ENCODE measurements at places on chromosomes 1 and 21.

DNA sequence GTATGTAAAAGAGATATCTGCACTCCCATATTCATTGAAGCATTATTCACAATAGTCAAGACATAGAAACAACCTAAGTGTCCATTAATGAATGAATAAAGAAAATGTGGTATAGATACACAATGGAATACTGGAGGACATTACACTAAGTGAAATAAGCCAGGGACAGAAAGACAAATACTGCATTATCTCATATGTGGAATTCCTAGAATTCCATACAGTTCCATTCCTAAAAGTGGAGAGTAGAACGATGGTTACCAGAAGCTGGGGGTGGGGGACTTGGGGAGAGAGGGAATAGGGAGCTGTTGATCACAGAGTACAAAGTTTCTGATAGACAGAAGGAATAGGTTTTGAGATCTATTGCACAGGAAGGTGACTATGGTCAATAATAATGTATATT is 7.4 kb downstream of the TMED5 start:
- DNase-seq = no peak

GRCh38 chr1:220809704-220810103 is 23.0 kb downstream of the MTARC1 start:
- DNase-seq = no peak

DNA sequence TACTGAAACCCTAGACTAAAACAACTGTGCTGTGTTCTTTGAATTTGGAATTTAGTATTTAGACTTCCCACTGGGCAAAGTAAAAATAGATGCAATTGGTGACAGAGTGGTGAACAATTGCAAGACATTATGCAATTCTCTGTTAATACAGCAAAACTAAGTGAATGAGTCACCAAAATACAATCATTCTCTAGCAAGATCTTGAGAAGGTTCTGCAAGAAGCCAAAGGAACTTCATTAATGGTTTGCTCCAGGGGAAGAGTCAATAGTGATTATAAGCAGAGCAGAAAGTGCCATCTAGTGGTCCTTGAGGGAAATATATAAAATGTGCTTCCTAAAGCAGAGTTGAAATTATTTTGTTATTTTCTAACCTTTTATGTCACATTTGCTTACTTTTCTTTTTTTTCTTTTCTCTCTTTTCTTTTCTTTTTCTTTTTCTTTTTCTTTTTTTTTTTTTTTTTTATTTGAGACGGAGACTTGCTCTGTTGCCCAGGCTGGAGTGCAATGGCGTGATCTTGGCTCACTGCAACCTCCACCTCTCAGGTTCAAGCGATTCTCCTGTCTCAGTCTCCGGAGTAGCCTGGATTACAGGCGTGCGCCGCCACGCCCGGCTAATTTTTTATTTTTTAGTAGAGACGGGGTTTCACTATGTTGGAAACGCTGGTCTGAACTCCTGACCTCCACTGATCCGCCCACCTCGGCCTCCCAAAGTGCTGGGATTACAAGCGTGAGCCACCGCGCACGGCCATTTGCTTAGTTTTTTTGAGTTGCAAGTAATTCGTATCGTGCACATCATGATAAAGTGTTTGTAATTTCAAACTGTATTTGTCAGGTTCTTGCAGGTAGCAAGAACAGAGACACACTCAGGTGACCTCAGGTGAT is 99.2 kb downstream of the CTH start:
- peak; percentile 77 for DNase-seq

DNA sequence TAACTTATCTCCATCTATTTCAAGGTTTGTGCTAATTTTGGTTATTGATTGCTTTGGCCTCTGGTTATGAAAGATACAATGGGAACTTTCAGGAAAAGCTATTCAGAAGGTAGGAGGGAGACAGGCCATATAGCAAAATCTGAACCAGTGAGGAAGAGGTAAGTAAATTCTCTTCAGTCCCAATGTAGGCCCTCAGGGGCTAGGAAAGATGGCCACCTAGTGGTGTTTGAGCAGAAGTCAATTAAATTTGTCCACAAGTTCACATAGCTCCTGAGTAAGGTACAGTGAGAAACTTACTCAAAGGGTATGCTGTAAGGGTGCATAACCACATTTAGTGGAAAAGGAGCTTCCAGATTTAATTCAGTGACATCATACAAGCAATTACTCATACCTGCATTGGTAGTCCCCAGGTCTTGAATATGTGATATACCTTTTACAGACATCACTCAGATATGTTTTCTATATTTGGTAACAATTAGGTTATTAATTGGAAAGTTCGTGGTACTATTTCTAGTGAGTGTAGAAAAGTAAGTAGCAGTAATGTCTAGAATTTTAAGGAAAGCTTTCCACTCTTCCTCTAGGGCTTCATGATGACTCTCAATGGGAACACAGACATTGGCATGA is 21.4 kb upstream of the FMO1 start:
- DNase-seq = no peak

- DNase-seq = no peak
Measured at GRCh38 chr1:99663501-99663900, 17.6 kb downstream of the PALMD start.

GRCh38 chr1:181587870-181588438 is 104.6 kb downstream of the CACNA1E start:
- DNase-seq = no peak

GRCh38 chr1:85611856-85612255 is 31.3 kb downstream of the CCN1 start:
- no peak for DNase-seq

Measured in HL-60 (cell line).